ENCODE measurements at places on chromosomes 12 and 14.

GRCh38 chr12:45828402-45828801, 98.9 kb downstream of the ARID2 start:
- DNase-seq: no peak

- DNase-seq: no peak
Measured at GRCh38 chr12:21599143-21599999, 5.3 kb downstream of the GYS2 start.

GRCh38 chr12:77031745-77032144, 33.6 kb downstream of the E2F7 start:
- no peak for DNase-seq

GRCh38 chr12:109827566-109828550, 5.3 kb downstream of the TRPV4 start:
- no peak for DNase-seq

DNA sequence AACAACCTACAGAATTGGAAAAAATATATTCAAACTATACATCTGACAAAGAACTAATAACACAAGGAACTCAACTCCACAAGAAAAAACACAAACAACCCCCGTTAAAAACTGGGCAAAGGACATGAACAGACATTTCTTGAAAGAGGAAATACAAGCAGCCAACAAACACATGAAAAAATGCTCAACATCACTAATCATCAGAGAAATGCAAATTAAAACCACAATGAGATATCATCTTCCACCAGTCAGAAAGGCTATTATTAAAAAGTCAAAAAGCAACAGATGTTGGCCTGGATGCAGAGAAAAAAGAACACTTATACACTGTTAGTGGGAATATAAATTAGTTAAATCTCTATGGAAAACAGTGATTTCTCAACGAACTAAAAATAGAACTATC, 82.6 kb upstream of the CCDC91 start:
- no peak for DNase-seq

DNA sequence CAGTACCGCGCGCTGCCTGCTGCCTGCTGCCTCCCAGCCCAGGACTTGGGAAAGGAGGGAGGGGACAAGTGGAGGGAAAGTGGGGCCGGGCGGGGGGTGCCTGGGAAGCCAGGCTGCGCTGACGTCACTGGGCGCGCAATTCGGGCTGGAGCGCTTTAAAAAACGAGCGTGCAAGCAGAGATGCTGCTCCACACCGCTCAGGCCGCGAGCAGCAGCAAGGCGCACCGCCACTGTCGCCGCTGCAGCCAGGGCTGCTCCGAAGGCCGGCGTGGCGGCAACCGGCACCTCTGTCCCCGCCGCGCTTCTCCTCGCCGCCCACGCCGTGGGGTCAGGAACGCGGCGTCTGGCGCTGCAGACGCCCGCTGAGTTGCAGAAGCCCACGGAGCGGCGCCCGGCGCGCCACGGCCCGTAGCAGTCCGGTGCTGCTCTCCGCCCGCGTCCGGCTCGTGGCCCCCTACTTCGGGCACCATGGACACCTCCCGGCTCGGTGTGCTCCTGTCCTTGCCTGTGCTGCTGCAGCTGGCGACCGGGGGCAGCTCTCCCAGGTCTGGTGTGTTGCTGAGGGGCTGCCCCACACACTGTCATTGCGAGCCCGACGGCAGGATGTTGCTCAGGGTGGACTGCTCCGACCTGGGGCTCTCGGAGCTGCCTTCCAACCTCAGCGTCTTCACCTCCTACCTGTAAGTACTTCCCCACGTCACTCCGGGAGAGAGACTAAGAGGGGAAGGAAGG, at the start of gene LGR5:
TSS of gene LGR5 (plus strand) at position 186 of the 732 bp plus-strand sequence. CDS start at position 469, 283 bp downstream.
- peak; percentile 73 for DNase-seq
